Mucosa of gallbladder (tissue), 1 donor: ENCODE measurements at places on chromosomes 13 and 19. TPM values are rescaled to one million over a fixed set of nuclear protein-coding genes. Genes with fewer than 3 reads are reported as not detected.
A peak's percentile ranks its signal among the peaks of the same experiment; 100 is the strongest.

DNA sequence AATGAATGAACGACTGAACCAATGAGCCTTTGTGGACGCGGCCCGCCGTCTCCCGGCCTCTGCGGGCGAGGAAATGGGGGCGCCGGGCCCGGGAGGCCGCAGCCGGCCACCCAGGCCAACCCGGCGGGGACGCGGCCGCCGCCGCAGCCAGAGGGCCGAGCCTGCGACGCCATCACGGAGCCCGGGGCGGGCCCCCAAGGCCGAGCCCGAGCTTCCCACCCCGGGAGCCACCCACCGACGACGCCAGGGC, 216 bp downstream of the SUGP2 start:
- DNase-seq, result no peak

GRCh38 chr13:49786401-49787008, 6.0 kb downstream of the KPNA3 start:
- no peak for DNase-seq

The FGF9 gene
- 1.5 TPM for total RNA-seq

DNA sequence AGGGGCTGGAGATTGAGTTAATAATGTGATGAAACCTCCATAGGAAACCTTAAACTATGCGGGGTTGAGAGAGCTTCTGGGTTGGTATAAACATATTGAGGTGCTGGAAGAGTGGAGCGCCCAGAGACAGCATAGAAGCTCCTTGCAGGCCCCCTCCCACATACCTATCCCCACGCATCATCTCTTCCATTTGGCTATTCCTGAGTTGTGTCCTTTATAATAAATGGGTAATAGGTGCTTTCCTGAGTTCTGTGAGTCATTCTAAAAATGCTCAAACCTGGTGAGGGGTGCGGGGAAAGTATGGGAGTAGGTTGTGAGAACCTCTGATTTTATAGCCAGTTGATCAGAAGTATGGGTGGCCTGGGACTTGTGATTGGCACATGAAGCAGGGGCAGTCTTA, 14.6 kb downstream of the CCDC122 start:
- no peak for DNase-seq

DNA sequence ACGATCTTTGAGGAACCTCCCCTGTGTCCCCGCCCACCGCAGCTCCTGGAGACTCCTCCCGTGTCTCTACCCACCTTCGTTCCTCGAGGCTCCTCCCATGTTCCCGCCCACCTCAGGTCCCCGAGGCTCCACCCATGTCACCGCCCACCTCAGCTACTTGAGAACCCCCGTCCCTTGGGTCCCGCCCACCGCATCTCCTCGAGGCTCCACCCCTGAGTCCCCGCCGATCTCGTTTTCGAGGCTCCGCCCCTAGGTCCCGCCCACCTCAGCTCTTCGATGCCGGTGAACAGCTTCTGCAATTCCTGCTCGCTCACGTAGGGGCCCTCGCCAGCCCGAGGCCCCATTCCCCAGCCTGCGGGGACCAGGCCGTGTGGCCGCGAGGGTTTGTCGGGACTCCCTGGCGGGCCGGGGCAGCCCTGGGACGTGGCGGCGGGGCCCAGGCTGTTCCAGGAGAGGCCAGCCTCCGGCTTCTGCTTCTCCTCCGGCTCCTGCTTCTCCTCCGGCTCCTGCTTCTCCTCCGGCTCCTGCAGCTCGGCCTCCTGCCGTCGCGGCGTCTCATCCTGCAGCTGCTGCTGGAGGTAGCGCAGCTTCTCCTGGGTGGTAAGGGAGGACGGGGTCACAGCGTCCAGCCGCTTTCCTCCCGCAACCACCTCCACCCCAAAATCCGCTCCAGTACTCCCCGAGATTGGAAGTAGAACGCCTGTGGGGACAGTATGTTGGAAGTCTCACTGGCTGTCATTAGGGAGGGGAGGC, 16.7 kb downstream of the TSKS start:
- DNase-seq, result peak; percentile 34

The ZNF791 gene
- total RNA-seq, result 27.1 TPM

GRCh38 chr13:41708713-41709112, 251.4 kb downstream of the RGCC start:
- no peak for DNase-seq

The C19orf33 gene
- 77.7 TPM for total RNA-seq

DNA sequence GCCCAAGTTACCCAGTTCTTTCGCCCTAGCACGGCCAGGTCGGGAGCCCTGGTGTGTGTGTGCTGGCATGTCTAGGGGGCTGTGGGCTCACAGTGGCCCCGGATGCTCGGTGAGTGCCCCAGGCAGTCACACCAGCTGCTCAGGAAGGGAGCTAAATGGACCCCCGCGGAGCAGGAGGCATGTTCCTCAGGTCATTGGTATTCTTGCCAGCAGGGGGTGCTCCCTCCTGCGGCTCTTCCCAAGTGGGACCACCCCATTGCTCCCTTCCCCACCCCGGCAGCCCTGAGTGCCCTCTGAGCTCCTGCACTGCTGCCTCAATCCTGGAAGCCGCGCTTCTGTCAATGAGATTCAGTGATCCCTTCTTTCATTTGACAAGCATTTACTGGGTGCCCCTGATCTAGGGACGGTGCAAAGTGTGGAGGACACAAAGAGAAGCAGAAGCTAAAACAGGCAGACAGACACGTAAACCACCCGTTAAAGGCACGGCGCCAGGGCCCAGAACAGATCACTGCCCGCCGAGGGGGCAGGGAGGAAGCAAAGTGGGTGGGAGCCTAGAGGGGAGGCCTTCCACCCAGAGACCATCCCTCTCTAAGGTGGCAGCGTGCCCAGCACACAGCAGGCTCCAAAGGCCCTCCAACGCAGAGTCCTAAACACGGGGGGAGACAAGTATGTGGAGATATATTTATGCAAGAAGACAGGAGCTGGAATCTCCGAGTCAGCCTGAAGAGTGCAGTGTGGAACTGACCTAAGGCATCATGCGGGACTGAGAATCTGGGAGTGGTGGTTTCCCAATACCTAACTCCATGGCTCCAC, 5.2 kb upstream of the ADPRHL1 start:
- DNase-seq, result no peak

The BRSK1 gene
- 5.2 TPM for total RNA-seq

The CPT1C gene
- total RNA-seq, result 14.2 TPM

DNA sequence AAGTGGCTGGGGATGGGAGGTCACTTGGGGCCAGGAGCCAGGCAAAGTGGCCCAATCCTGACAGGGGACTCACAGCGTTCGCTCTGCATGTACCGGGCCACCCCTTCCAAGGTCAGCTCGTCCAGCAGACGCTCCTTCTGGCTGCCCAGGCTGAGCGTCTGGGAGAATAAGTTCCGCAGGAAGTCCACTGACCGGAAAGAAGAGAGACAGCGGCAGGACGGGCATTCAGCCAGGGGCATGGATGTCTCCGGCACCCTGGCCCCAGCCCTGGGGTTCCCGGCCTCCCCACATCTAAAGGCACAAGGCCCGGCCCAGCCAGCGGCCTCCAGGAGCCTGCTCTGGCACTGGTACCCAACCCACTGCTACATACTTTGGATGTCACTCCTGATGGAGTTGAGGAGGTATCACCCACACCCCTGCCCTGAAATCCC, 6.1 kb downstream of the SIRT2 start:
- no peak for DNase-seq

DNA sequence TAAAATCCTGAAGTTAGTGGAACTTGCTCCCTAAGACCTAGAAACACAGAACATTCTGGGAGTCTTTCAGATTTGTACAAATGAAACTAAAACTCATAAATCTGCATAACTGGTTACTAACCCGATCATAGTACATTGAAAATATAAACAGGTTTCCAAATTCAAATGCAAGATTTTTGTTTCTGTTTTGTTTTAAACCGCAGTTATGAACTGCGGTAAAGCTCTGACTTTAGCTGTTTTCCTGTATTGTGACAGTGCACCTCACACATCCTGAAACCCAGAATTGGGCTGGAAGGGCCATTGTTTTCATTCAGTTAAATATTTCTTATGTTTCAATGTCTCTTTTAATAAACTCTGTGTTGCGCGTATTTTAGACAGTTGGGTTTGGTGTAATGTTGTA, 204.7 kb downstream of the SHISA2 start:
- DNase-seq, result no peak

DNA sequence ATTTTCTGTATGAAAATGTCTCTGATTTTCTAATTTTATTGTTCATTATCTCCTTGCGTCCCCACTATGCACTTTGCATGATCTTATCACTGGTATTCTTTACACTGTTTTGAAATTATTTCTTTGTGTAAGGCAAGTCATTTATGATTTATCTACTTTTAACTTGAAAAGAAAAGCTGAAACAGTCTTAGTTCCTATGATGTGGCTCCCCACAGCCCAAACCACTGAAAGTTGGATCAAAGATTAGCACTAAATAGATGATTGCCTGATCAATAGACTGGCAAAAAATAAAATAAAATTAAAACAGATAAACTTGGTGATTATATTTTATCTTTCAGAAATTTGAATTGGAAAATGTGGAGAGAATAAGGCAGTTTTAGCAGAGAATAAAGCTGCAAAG, 1101.9 kb downstream of the PCDH9 start:
- no peak for DNase-seq

The CHST8 gene
- 9.9 TPM for total RNA-seq

The TMEM259 gene
- total RNA-seq, result 182 TPM

DNA sequence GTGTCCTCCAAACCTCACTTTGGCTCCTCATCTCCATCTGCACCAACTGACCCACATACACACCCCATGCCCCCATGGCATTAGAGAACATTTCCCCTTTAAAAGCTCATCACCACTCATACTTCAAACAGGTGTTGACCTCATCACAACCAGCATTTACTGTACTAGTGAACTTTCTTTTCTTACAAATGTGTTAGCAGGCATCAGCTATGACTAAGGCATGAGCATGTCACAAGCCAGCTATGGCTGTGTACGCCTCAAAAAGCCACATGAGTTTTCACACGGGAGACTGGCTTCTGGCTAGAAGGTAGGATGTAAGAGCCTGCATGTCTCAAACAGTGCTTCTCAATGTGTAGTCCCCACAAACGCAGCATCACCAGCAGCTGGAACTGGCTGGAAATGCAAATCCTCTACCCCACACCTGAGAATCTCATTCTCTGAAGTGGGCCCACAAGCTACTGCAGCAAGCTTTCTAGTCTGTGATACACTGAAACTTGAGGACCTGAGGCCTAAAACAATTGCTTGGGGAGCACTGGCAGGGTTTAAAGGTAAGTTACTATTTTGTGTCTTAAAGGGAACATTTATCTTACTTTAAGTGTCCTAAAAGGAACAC, 66.8 kb downstream of the TUBGCP3 start:
- no peak for DNase-seq

The SYNE4 gene
- total RNA-seq, result 17.4 TPM

DNA sequence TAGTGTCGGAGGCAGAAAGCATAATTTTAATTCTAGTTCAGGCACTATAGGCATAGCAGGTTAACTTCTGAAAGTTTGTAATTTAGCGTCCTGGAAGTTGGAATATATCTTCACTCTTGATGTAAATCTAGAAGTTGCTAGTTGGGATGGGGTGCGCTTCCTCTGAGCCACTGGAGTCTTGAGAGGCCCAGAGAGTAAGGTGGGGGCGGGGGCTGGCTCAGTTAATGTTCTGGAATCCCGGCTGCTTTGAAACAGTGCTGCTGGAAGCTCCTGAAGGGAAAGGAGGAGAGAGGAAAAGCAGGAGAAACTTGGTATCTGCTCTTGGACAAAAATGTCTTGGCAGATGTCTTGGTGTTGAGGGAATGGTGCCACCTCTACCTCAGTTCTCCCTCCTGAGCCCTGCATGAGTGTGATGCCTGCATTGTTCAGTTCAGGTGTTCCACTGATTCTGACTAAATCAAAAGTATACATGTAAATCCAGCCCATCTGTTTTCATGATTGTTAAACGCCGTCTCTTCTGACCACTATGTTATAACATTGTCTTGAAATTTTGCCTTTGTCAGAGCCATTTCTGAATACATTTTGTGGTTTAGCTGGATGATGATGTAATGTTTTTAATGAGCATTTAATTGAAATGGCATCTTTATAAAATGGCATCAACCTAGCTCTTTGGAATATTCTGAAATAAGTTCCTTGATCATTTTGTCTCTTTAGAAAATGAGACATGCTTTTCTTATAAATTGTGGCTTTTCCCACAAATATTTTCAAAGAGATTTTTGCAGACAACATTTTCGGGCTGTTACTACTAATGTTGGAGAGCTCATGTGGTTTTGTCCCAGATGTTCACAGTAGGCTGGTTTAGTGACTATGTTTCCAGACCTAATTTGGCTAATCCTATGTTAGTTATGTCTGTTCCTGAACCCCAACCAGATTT, 202.7 kb downstream of the SHISA2 start:
- no peak for DNase-seq

DNA sequence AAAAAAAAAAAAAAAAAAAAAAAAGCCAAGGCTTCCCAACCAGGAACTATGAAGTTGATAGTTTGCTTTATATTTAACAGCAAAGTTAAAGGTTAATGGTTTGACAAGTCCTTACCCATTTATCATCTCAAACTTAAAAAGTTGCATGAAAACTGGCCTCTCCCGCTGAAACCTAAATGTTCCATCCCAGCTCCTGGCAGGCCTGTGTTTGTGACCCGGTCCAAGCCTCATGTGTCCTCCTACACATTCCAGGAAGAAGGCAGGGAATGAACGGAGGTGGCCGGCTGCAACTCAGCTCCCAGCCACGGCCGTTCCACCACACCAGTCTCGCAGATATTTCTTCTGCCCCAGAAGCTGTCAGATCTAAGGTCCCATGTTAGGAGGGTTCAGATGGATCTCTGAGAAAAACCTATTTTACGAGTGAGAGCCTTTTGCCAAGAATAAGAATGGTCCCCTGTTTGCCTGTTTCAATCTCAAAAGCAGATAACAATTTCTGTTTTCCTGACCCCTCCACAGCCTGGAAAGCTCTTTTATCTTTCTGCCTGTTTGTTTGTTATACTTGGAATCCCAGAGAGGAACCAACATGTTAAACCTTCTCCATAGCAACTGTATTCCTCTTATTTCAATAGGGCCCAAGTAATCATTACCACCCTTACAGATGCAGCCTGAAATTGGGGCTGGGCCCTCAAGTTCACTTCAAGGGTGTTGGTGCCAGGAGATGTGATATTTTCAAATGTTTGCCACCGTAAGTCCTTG, 56.5 kb downstream of the KCTD12 start:
- DNase-seq, result peak; percentile 24

DNA sequence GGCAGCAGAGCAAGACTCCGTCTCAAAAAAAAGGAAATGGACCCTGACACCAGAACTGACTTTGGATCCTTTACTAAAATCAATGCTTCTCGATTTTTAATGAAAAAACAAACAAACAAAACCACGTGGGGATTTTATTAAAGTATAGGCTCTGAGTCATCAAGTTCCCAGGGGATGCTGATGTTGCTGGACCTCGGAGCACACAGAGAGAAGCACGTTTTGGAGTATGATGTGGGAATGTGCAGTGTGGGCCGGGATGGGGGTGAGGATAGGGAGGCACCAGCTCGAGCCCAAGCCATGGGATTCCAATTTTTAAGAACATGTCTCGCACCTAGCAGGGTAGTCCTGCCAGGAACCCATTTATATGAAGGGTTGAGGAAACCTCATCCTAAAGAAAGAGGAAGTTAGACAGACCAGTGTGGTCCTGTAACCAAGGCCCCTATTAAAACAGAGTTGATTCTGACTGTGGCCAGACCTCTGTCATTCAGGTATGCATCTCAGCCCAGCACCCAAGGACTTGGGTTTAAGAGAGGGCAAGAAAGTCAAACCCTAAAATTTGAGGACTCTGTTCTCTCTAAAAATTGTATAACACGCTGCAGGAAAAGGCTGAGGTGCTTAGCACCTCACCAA, 6.4 kb downstream of the FLT1 start:
- DNase-seq, result no peak

The RAB8A gene
- total RNA-seq, result 78.4 TPM

- no peak for DNase-seq
Measured at GRCh38 chr13:42735010-42735409, 46.4 kb upstream of the FAM216B start.

- no peak for DNase-seq
Measured at GRCh38 chr13:107969546-107969945, 245.8 kb downstream of the LIG4 start.
